ENCODE measurements at places on chromosomes 5 and 9.

DNA sequence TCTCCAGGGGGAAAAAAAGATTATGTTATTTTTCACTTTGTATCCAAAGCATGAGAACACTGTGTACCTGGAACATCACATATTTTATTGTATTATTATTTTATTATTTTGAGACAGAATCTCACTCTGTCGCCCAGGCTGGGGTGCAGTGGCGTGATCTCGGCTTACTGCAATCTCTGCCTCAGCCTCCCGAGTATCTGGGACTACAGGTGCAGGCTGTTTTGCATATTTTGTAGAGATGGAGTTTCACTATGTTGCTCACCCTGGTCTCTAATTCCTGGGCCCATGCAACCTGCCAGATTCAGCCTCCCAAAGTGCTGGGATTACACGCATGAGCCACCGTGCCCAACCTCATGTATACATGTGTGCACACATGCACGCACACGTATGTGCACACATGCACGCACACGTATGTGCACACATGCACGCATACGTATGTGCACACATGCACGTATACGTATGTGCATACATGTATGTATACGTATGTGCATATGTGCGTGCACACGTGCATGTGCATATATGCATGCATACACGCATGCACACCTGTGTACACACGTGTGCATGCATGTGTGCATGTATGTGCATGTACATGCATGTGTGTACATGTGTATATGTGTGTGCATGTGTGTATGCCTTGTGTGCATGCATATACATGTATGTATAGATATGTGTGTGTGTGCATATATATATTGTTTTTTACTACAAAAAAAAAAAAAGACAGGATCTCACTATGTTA lies 9.5 kb upstream of the UGCG start:
- DNase-seq: no peak

DNA sequence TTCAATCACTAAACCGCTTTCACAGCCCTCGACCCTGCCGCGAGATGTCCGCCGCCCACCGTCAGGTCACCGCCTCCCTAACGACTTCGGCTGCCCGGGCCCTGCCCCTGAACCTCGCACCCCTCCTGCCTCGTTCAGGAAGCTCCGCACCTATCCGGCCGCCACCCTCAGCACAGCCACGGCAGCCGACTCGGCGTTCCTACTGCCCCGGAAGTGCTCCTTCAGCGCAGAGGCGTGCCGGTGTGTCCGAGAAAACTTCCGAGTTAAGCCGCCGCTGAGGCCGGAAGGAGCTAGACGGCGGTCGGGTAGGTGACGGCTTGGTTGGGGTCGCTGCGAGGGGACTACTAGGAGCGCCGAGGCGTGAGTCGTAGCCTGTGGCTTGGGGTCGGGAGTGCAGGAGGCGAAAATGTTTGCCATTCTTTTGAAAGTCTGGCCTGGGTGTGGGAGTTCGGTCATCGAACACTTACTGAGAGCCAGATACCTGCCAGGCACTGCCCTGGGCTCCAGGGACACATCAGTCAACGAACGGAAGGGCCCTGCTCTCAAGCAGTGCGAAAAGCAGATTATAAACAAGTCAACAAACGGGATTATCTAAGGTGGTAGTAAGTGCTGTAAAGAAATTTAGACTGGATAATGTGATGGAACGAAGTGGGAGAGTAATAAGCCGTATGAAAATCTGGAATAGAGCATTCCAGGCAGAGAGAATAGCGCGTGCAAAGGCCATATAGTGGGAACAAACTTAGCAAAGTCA lies at the start of the genes FAM114A2 and MFAP3:
Gene FAM114A2, minus strand, starts transcription at position 204 of the 751 bp plus-strand sequence. CDS start 3,957 bp downstream, outside the sequence.
Gene MFAP3, plus strand, starts transcription at position 261 of the 751 bp plus-strand sequence. CDS start 10,756 bp downstream, outside the sequence.
- DNase-seq: peak; percentile 89

GRCh38 chr9:21813575-21814473 lies 11.4 kb downstream of the MTAP start:
- peak; percentile 84 for DNase-seq

DNA sequence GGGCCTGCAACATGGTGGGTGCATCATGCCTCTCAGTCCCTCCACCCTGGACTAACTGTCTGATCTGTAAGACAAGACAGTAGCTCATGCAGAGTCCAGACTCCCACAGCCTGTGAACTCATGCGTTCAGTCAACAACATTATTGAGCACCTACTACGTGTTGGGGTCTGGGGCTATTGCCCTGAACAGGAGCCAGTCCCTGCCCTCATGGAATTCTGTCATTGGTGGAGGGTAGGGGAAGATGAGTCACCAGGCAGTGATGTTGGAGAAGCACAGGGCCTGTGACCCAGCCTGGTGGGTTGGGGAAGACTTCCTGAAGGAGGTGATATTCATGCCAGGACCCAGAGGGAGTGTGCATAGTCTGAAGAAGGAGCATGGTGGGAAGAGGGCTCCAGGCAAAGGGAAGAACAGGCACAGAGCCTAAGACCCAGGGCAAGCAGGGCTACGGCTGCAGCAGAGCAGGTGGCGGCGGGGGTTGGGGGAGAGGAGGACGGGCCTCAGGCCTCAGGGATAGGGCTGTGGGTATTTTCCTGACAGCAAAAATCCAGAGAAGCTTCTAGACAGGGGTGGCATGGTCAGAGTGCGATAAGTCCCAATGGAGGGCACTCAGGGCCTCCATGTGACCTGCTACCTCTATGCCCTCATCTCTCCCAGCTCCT lies 26.7 kb upstream of the PSD2 start:
- peak; percentile 51 for DNase-seq

GRCh38 chr9:135566552-135566951 lies 5.0 kb downstream of the PAEP start:
- DNase-seq: no peak

DNA sequence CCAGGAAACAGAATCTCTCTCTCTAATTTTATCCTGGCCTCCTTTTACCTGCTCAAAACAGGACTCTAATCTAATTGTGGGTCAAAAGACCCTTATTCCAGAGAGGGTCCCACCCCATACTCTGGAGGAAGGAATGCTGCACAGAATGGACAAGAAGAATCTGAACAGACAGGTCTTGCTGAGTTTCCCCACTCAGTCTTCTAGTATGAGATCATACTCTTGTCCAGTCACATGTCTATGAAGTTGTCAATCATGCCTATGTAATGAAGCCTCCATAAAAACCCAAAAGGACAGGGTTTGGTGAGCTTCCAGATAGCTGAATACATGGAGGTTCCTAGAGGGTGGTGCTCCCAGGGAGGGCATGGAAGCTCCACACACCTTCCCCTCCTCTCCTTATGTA lies 123.9 kb upstream of the FER start:
- DNase-seq: no peak

DNA sequence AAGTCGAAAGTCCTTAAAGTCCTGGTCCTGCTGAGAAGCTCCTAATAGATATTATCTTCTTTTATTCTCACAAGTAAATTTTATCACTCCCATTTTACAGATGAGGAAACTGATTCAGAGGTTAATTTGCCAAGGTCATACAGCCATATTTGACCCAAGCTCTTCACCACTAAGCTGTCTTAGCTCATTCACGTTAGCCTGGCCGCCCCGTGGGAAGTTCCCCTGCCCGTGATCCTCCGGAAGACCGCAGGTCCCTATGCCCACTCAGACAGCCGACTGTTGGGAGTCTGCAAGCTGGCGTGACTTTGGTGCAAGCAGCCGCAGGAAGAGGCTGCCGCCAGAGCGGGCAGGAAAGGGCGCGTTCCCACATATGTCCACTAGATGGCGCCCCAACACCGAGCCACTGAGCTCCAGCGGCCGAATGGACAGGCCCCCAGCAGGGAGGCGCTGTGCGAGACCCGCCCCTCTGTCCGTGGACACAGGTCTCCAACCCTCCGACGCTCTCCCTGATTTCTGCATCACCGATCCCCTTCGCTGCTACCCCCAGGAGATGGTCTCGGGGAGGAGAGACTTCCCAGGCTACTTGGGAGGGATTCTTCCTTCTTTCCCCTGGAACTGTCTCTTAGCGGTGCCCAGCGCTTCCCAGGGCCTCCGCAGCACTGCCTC lies 10.0 kb upstream of the ARAP3 start:
- peak; percentile 78 for DNase-seq

GRCh38 chr5:36897616-36898015 lies 21.0 kb downstream of the NIPBL start:
- peak; percentile 26 for DNase-seq

GRCh38 chr5:148524721-148525120 lies 129.6 kb downstream of the HTR4 start:
- no peak for DNase-seq

DNA sequence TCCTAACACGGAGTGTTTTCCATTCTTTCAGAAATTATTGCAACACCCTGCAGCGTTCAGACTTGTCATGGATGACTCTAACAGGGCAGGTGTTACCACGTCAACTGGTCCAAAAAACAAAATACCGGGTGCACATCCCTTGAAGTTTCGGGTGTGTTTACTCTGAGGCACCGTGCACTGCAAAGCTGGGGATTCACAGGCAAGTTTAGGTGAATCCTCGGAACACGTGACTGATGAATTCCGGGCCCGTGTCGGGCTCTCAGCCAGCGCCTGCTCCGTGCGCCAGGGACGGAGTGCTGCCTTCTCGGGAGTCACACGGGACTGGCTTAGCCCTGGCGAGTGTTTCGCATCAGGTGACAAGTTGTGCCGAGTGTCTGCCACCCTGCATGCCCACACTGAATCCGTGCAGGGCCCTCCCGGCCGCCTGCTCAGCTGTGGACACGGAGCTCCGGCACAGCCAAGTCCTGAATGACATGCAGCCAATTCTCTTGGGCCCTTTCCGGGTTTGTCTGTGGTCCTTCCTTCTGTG lies 66.0 kb upstream of the IRX4 start:
- DNase-seq: no peak

GRCh38 chr5:3394891-3395599 lies 200.6 kb upstream of the IRX1 start:
- no peak for DNase-seq

DNA sequence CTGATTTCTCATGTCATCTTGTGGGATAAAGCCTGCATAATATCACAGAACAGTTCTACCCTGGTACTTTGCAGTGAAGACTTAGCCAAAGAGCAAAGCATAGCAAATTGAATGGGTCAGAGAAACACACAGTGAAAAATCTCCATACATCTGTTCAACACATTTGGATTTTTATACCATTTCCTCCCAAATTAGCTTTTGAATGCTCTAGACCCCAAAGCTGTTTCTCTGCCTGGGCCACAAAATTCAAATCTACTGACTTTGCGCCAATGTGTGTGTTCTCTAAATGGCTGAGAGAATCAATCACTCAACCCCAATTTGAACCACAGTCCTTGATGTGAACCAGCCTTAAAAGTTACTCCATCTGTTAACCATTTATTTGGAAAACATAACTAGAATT lies 236.9 kb upstream of the NFIL3 start:
- DNase-seq: no peak

- no peak for DNase-seq
Measured at GRCh38 chr9:112081918-112082729, 93.0 kb downstream of the SUSD1 start.

DNA sequence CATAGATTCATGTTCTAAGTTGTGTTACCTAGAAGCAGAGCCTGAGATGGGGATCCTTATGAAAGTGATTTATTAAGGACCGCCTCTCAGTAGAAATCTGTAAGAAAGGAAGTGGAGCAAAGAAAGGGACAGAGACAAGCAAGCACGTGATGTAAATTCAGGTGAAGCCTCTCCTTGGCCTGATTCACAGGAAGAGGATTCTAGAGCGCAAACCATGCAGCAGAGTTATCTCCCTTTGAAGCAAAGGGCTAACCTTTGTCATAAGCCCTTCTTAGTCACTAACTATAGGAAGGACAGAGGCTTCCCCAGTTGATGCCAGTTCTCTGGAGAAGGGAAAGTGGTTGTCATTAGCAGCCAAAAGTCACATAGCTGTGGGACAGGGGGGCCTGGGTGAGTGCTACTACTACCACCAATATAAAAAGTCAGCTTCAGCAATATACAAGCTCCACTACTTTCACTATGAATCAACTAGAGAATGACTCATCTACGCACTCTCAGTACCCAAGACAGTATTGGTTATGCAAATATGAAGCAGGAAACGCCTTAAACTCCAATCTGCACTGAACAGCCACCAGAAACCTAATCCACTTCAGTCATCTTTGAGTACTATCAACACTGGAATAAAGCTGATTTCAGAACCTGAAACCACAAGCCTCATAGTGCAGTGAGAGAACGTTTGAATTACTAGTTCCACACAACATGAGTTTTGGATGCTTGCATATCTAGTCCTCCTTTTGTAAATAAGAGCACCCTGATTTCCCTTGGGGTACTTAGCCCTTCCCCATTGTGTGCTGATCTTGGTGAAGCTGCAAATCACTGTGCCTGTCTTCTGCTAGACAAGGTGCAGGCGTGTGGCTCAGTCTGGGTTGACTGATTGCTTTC lies 162.7 kb downstream of the ZNF608 start:
- DNase-seq: peak; percentile 75

- DNase-seq: peak; percentile 25
Measured at GRCh38 chr9:87554171-87554910, 56.7 kb downstream of the DAPK1 start.

DNA sequence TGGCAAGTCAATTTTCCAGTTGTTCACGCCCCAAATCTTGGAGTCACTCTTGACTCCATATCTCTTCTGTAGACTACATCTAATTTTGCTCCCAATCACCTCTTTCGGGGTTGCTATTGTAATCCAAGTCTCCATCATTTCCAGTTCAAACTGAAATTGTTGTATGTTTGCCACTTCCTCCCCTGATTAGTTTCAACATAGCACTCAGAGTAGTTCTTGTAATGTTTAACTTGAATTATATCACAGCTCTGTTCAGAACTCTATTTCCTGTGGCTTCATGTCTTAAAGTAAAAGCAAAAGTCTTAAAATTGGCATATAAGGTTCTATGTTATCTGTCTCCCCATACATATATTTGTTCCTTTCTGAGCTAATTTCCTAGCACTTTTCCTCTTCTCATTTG lies 348.5 kb upstream of the RIOK2 start:
- DNase-seq: no peak

DNA sequence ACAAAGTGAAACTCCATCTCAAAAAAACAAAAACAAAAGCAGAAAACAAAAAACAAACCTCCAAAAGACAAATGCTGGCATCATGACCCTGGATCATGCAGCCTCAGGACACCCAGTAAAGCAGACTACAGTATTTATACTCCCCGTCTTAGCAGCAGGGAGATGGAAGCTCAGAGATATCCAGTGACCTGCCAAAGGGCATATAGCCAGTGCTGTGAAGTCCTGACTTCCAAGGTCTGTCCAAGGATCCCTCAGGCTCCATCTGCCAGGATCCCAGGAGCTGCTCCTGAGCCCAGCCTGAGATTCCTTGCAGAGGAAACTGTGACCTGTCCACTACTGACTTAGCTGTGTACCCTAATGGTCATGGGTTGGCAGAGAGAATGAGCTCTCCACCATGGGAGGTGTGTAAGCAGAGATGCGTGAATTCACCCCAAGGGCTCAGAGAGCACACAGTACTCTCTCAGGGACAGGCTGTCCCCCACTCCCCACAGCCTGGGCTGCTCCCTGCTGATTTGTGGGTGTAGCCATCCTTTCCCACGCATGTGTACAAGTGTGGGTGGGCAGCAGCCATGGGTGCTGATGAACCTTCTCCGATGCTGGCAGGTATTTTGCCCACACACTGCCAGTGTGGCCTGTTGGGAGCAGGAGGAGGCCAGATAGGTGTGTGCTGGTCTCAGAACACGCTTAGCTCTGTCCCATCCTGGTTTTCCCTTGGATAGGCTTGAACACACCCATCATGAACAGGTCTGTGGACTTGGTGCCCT lies 2.1 kb upstream of the WNK2 start:
- DNase-seq: no peak

Data from EL (cell line).